ENCODE measurements at places on chromosomes 2 and 18. TPM values are rescaled to one million over a fixed set of nuclear protein-coding genes. Genes with fewer than 3 reads are reported as not detected.

TXNDC9 gene
- total RNA-seq, result 61.5 TPM

DNMT3A gene
- 9.3 TPM for total RNA-seq

RBM45 gene
- 20.8 TPM for total RNA-seq

EPB41L3 gene
- total RNA-seq, result 0.14 TPM

FAP gene
- total RNA-seq, result 272 TPM

VIL1 gene
- total RNA-seq, result not detected

MARCO gene
- not detected for total RNA-seq

VSNL1 gene
- total RNA-seq, result 0.22 TPM

SOX11 gene
- total RNA-seq, result under 0.01 TPM

IL1F10 gene
- total RNA-seq, result not detected

CXCR1 gene
- not detected for total RNA-seq

CSRNP3 gene
- total RNA-seq, result under 0.01 TPM

FEV gene
- total RNA-seq, result not detected

SPDYA gene
- 0.66 TPM for total RNA-seq

KLHL30 gene
- total RNA-seq, result 1.1 TPM

REG3A gene
- total RNA-seq, result not detected

IHH gene
- under 0.01 TPM for total RNA-seq

BOLA3 gene
- 12.3 TPM for total RNA-seq

MYCN gene
- 2.1 TPM for total RNA-seq

LOXHD1 gene
- total RNA-seq, result not detected

MROH2A gene
- total RNA-seq, result not detected

OSR1 gene
- total RNA-seq, result 6.6 TPM

CCDC121 gene
- 0.88 TPM for total RNA-seq

POTEJ gene
- total RNA-seq, result not detected

ACTG2 gene
- 61.7 TPM for total RNA-seq

COL3A1 gene
- total RNA-seq, result 7,536 TPM
